ENCODE measurements at places on chromosomes 2 and 18. TPM values are rescaled to one million over a fixed set of nuclear protein-coding genes. Genes with fewer than 3 reads are reported as not detected.

DNA sequence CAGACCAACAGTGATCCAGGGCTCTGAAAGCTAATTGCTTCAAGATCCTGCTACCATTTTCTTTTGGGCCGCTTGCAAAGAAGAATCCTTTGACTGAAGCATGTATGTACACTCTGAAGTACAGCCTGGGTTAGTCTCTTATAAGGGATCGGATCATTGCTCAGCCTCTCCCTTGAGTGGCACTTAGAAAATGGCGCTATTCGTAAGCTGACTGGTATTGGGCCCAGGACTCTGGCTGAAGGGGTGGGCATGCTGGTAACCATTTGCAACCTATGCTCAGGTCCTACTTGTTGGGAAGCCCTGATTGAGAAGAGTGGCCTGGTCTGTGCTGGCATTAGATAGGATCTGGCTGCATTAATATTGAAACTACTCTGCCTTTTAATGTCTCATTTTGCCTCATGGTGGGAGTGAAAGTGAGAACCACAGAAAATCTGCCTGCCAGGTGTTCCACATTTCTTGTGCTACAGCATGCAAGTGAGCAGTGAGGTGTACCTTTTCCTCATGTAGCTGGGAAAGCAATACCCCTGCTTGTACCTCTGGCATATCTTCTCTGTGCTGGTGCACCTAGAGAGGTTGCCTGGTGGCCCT is 661 bp upstream of the MGAT5 start:
- no peak for DNase-seq

- DNase-seq, result no peak
Observed at GRCh38 chr18:10030816-10031541, 117.2 kb downstream of the VAPA start.

Gene SLC9A4
- not detected for total RNA-seq

Gene RHBDD1
- 33.3 TPM for total RNA-seq

- DNase-seq, result no peak
Observed at GRCh38 chr18:50590593-50590992, 30.7 kb downstream of the MAPK4 start.

DNA sequence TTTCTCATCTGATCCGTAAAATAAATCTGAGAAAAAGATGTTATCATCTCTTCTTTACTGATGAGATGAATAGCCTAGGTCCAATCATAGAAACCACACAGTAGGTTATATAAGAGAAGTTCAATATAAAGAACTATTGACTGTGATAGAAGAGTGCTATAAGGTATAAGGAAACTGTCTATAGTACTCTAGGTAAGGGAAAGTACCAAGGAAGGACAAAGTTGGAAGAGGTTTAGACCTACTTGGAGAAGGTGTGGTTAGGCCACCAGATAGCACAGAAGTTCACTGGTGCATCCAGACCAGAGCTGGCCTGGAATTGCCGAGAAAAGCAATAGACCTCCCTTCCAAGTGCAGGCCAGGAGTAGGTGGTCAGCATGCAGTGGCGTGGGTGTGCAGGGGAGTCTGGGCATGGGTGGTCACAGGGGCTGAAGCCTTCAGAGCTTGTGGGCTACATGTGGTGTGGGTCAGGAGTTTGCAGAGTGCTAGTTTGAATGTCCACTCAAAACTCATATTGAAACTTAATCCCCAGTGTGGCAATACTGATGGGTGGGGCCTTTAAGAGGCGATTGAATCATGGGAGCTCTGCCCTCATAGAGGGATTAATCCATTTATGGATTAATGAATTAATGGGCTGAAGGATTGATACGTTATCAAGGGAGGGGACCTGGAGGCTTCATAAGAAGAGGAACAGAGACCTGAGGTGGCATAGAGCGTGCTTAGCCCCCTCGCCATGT is 86.3 kb downstream of the ALPK2 start:
- DNase-seq, result no peak

GRCh38 chr18:61606759-61607158 is 273.5 kb downstream of the CDH20 start:
- DNase-seq, result peak; percentile 65

Gene GKN1
- not detected for total RNA-seq

GRCh38 chr2:20156836-20157192 is 68.1 kb downstream of the SDC1 start:
- DNase-seq, result no peak

GRCh38 chr18:13559754-13560153 is 166.6 kb downstream of the FAM210A start:
- no peak for DNase-seq

- no peak for DNase-seq
Observed at GRCh38 chr18:56995579-56996188, 151.2 kb upstream of the BOD1L2 start.

GRCh38 chr2:175690113-175690837 is 311.8 kb downstream of the LNPK start:
- peak; percentile 80 for DNase-seq

DNA sequence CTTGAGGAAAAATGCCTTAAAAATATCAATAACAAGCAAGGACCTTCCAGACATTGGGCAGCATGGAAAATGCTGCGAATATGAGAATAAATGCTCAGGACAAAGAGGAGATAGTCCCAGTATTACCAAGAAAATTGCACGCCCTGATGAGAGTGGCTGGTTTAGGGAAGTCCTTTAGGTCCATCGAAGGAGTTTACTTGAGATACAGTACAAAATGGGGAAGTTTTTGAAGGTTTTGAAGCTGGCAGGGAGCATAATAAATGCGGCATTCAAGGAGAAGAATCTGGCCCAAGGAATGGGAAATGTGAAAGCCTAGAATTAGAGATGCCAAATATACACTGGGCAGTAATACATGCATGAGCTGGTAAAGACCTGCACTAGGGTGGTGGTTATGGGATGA is 90.2 kb upstream of the SPATS2L start:
- no peak for DNase-seq

- no peak for DNase-seq
Observed at GRCh38 chr2:161825429-161825828, 201.2 kb downstream of the SLC4A10 start.

- DNase-seq, result no peak
Observed at GRCh38 chr2:150466741-150467620, 20.5 kb downstream of the RND3 start.

DNA sequence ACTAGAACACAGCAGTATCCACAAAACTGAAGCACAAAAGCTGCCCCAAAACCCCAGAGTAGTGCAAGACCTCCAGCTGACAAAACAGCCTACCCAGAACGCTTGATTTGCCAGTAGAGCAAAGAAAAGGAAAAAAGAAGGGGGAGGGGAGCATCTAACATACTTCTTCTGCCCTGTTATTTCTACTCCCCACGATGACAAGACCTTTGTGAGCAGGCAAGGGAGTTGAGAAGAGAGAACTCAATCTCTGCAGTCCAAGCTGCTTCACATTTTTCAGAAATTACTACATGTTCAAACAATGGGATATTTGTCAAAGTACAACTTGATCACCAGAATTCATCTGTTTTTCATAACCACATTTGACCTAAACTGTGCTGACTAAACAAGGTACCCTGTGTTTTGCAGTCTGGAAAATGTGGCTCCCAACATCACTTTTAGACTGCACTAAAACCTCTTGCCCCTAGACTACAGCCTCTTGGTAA is 286.7 kb downstream of the EXOC6B start:
- no peak for DNase-seq

GRCh38 chr2:152335016-152335725 is at the start of gene FMNL2:
Gene FMNL2 (plus strand): TSS chr2:152335174.
- DNase-seq, result peak; percentile 85

DNA sequence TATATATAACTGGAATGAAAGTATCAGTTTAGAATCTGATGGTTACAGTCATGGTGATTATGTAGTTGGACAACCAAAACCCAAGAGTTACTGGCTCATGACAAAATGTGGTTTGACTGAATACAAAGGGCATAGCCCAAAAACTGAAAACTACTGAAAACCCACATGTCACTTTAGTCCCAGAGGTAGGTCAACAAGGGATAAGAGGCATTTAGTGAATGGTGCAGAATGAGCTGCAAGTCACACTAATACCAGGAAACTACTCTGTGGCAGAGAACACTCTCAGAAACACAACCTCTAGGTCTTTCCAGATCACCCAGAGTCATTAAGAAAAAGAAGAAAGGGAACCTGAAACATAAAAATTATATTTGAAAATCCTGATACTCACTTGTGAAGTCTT is 154.5 kb downstream of the AGPS start:
- no peak for DNase-seq

Gene ENOSF1
- 96.7 TPM for total RNA-seq

DNA sequence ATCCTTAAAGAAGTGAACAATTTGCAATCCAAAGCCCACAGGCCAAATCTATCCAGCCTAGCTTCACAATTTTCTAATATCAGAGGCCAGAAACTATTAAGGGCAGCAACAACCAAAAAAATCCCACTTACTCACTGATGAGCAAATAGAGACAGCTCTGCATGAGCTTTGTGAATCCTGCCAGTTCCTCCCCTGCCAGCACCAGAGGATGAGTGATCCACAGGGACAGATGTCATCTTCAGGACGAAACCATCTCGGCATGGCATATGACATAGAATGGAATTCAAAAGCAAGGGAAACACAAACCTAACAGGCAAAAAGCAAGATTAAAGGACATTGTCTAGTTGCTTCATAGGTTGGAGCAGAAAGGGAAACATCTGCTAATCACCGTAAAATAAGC is 2.2 kb upstream of the DSC2 start:
- DNase-seq, result no peak
